ENCODE measurements at places on chromosomes 5 and 9. TPM values are rescaled to one million over a fixed set of nuclear protein-coding genes. Genes with fewer than 3 reads are reported as not detected.

Gene SPINK6
- total RNA-seq = not detected

Gene MLANA
- total RNA-seq = not detected

Gene GABBR2
- total RNA-seq = 3.0 TPM

Gene CCL27
- total RNA-seq = not detected

Gene TSSK1B
- 68.7 TPM for total RNA-seq

DNA sequence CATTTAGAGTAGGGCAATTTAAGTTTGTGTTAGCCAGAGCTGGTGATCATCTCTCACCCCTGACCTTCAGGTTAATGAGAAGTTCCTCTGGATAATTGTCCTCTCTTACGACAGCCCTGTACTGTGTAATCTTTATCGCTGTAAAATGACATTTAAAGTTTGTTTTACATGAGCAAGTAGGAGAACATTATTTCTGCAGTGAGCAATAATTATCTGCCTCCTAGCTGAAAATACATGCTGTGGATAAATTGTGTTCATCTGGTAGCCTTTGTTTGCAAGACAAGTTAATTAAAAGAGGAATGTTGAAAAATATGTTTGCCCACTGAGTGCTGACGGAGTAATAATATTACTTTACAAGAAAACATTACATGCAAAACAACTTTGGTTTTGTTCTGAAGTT, 1083.8 kb upstream of the NUDT12 start:
- DNase-seq = no peak

- no peak for DNase-seq
Measured at GRCh38 chr9:113659740-113660139, 196.2 kb downstream of the RGS3 start.

DNA sequence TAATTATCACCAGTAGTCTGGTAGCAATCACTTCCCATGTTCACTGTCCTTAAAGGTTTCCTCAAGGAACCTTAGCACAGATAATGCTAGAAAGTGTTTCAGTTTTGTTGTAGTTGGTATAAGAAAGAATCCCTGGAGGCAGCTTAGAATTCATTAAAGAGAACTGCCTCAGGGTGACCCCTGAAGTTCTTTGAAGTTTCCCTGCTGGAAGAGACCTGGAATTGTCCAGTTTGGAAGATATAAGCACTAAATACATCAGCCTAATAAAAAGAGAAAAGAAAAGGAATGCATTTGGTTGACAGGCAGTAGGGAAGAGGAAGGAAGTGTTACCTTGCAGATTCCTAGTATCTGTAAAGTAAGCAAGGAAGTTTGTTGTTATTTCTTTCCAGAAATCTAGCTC, 999.6 kb upstream of the DMAC1 start:
- no peak for DNase-seq

GRCh38 chr5:160444407-160444806, 22.8 kb downstream of the PTTG1 start:
- no peak for DNase-seq

DNA sequence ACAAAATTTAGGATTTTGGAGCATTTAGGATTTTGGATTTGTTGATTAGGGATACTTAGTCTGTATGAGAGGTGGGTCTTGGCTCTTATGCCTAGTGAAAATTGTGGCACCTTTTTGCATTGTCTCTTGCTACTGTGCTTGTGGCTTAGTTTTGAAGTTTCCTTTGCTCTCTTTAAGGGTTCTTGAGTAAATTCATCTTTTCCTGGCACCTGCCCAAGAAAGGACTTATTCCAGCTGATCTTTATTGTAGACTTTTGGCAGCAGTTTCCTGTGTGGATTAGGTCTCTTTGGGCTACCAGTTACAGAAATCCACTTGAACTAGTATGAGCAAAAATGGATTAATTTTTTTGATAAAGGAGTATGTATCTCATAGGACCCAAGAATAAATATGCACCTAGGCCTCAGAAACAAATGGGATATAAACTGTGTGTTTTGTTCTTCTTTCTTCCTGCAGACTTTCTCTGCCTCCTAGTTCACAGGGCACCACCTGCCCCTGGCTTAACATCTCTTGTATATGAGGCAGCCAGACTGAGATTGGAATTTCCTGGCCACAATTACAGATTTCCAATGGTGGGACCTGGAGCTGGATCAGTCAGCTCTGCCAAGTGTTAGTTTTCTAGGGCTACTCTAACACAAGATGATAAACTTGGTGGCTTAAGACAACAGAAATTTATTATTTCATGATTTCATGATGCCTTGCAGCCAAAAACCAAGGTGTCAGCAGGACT, 44.6 kb downstream of the FOCAD start:
- DNase-seq = no peak
